ENCODE measurements at places on chromosomes 4 and X. TPM values are rescaled to one million over a fixed set of nuclear protein-coding genes. Genes with fewer than 3 reads are reported as not detected.

PABPC1L2B gene
- not detected for polyA plus RNA-seq

UNC5C gene
- 0.44 TPM for polyA plus RNA-seq

KCNE5 gene
- 0.36 TPM for polyA plus RNA-seq

GIMD1 gene
- polyA plus RNA-seq: not detected

Data from heart right ventricle (tissue), 16 donors.